ENCODE measurements at places on chromosomes 12 and 14. TPM values are rescaled to one million over a fixed set of nuclear protein-coding genes. Genes with fewer than 3 reads are reported as not detected.

OTUB2 gene
- 0.14 TPM for total RNA-seq

TMPRSS12 gene
- not detected for total RNA-seq

DNA sequence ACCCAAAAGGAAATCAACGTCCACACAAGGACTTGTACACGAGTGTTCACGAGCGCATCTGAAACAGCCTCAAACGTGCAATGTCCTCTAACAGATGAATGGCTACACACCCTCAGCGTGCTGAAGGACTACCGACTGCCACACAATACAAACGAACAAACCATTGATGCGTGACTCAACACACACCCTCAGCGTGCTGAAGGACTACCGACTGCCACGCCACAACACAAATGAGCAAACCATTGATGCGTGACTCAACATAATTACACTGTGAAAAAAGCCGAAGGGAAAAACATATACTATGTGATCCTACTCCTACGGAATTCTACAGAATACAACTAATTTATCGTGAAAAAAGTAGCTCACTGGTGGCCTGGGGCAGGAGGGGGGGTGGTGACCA is 25.1 kb upstream of the BTBD6 start:
- no peak overlapping the region for H3K27ac ChIP-seq
- no peak overlapping the region for H3K4me3 ChIP-seq
- H3K27me3 ChIP-seq, result no peaks in the 10 kb centered on the region
- peaks cover 33% of the 10 kb centered on the region for H3K36me3 ChIP-seq

DNA sequence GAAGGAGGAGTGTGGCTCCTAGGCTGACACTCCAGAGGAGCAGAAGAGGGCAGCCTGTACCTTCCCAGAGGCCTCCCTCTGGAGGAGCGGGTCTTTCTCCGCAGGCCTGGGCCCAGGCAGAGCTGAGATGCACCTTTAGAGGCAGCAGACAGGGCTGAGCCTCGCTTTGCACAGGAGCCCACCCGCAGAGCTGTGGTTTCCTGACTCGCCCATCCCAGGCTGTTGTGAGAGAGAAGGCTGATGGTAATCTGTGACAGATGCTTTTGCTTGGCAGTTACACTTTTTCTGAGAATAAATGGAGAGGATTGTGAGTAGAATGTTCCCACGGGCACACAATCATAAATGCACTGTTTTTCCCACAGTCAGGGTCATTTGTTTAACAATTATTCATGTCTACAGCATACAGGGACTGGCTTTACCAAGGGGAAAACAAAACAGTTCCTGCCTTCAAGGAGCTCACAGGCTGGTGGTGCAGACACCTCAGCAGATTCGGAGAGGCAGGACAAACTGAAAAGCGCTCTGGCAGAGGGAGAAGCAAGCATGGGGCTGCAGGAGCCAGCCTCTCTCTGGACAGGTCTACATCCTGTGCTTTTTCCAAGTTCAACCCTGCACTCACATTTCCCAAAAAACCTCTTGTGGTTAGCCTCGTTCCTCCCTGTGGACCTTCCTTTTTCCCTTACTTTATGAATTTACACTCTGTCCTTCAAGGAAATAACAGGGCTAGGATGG is 13.9 kb downstream of the EVL start:
- no peak for DNase-seq
- H3K4me3 ChIP-seq, result no peak overlapping the region
- H3K36me3 ChIP-seq, result no peaks in the 10 kb centered on the region
- peaks cover 8% of the 10 kb centered on the region for H3K4me1 ChIP-seq

- no peaks in the 10 kb centered on the region for H3K4me1 ChIP-seq
- H3K36me3 ChIP-seq, result no peaks in the 10 kb centered on the region
- no peak overlapping the region for H3K27ac ChIP-seq
- H3K27me3 ChIP-seq, result no peaks in the 10 kb centered on the region
- no peak overlapping the region for H3K4me3 ChIP-seq
- DNase-seq, result no peak
These were observed 477.5 kb upstream of the CCDC196 start for GRCh38 chr14:66008631-66009030.
